Bone marrow (tissue), 2 donors: ENCODE measurements at places on chromosomes 16 and 17.
A peak's percentile ranks its signal among the peaks of the same experiment; 100 is the strongest.

DNA sequence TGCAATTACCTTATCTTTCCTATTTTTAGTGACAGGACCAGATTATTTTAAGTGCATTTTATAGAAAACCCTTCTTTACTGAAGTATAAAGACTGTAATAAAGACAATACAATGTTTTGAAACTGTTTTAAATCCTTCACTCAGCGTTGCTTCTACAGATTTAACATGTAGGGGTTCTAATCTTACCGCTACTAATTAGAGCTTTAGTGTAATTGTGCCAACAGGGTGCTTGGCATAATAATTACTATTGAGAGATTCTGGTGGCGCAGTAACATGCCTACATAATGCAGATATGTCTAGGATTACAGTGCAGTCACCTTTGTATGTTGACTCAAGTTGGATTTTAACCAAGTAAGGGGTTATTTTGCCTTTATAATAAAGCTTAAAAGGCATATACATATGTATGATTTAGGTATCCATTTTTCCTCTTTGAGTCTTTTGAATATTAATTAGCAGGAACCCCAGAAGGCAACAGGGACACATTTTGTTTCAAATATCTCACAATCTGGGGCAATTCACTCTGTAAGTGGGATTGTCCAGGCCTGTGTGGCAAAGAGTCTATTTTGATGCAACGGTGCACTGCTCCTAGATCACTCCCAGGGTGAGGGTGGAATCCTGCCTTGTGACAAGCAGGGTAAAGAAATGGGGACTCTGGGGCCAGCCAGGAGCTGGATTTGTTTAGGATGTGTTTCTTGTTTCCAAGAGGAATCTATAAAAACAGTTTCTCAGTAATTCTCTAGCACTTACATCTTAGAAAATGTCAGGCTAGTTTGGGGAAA lies 604.7 kb upstream of the SALL1 start:
- no peak for DNase-seq

DNA sequence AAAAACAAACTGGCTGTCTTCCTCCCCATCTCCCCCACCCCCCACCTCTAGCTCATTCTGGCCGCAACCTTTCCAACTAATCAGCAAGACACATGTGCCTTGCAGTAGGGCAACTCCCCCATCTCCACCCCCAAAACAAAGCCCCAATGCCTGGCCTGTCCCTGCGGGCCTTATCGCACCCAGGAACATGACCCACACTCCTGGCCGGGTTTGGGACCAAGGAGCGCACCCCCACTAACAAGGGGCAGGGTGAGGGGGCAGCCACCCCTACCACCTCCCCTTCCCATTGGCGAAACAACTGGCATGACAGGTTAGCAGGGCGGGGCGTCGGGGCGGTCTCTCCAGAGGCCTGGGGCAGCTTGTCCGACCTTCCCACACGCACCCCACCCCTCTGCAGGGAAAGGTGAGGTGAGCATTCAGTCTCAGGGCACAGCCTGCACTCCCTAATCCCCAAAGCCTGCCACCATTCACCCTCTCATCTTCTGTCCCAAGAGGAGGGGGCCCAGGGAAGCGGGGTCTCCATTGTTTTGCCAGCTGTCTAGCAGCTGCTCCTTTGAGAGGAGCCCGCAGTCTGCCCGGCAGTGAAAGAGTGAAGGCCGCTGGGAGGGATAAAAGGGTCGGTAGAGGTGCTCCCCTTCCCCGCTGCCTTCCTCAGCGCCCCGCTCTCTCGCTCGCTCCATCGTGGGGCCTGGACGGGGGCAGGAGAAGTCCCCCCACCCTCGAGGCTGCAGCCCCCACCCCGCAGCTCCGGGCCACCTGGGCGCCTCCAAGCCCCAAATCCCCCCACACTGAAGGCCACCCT lies 765 bp downstream of the MYO18A start:
- DNase-seq = no peak

- DNase-seq = no peak
Observed at GRCh38 chr16:72044296-72044695, 10.0 kb upstream of the HP start.

DNA sequence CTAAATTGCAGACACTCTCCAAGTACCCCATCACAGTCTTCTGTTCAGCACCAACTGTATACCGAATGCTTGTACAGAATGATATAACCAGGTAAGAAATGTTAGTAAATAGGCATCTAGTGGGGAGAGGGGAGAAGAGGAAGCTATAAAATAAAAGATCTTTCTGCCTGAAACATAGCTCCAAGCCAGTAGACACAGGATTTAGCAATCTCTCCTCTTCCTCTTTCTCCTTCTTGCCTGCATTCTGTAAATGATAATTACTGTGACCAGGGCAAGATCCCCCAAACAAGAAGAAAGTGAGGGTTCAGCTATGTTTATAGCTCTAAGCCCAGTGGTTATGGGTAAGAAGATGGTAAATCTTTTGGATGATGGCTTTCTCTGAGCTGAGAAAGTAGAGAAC lies 17.9 kb downstream of the ACSM3 start:
- no peak for DNase-seq

DNA sequence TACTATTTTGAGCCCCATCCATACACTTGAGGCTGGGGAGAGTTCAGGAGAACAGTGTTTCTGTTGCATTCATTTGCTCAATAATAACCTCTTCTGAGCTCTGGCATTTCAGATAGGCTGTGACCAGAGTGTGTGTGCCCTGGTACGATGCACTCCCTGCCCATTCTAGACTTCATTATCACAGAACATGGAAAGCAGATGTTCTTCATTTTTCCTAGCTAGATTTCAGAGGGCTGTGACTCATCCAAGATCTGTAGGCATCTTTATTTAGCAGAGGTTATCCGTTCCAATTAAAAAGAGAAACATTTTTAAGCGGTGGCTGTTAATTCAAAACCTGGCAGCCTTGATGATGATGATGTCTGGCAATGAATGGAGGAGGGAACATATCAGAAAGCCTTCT lies 228.8 kb upstream of the EEF2KMT start:
- no peak for DNase-seq

DNA sequence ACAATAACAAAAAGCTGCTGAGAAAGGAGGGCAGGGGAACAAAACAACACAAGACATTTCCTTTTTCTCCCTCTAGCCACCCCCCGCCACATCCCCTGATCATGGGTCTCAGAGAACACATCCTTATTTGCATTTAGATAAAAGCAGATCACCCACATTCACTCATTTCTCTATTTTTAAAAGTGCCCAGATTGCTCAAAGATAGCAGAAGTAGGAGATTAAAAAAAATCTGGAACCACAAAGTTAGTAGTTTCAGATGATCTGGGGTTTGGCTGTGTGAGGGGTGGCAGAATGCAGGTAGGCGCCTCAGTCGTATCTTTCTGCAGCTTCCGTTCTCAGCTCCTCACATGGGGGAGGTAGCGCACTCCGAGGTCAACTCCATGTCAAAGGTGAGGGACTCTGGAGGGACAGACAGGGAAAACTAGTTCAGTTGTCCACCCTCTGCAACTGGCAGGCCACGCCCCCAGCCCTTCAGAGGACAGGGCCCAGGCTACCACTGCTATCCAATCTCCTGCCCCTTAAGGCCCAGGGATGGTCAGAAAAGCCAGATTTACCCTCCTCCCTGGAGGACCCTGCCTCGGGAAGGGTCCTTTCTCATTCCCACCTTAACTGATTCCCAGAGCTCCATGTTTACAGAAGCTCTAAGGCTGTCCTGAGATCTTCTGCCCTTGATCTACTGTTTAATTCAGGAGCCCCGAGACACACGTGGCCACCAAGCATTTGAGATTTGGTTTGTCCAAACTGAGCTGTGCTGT lies 27.3 kb downstream of the STAT5A start:
- no peak for DNase-seq

DNA sequence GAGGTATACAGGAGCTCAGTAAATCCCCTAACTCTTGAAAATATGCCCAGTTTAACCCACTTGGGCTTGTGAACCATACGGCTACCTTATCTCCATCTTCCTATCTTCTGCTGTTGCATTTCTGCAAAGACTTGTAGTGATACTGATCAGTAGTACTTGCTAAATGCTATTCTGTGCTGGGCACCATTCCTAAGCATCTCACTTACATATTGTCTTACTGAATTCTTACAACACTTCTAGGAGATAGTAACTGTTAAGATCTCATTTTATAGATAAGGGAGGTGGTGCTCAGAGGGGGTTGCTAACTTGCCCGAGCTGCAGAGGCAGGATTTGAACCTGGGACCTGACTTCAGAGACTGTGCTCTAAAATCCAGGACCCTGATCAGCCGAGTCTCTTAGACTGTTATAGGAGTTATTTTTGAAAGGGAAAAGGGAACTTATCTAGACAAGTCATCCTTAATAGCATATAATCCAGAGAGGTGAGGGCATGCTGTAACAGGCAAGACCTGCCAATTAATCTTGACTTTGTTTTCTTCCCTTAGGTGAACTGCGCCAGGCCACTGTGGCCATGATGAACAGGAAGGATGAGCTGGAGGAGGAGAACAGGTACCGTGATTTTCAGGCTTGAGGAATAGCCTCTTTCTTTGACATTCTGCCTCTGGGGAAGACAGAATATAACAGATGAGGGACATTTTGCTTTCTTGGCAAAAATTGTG lies 149.7 kb downstream of the SNX29 start:
- no peak for DNase-seq

DNA sequence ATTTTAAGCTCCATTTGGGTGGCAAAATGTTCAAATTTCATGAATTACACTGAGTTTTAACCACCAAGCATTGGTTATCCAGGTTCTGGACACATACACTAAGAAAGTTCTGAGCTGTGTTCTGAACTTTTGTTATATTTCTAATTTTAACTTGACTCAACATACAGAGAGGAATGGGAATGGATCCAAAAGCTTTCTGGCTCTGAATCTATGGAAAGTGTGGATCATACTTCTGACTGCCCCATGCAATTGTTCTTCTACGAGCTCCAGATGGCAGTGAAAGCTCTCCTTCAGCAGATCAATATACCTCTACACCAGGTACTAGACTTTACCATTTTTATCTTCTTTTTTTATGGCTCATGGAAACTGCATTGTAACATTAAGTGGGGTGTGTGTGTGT lies 113.0 kb upstream of the NOG start:
- DNase-seq = no peak

DNA sequence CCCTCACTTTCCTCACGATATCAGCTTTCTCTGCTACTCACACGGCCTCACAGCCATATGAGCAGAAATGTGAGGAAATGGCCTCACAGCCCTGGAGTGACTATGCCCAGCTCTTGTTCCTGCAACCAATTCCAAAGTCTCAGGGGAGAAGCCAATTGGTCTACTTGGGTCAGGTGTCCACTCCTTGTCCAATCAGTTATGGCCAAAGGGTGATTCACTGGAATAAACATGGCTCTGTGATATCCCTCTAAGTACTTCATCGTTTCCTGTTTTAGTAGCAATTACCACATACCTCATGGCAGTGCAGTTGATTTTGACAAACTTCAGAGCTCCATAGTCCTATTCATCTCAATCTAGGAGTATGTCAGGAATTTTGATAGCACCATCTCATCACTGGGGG lies 195.4 kb downstream of the KATNIP start:
- no peak for DNase-seq

DNA sequence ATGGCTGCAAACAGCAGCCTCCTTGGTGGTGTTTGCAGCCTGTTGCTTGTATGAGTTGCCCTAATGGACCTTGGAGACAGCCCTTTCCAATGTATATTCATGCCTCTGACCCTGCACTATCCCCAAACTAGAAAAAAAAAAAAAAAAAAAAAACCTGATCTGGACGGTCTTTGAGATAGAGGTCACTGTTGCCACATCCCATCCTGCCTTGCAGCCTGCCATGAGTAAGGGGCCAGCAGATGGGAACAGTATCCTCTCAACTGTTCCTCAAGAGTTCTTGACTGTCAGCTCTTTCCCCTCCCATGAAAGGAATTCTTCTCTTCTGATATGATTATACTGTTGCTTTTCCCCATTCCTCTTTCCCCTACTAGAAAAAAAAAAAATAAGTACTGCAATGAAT lies 152.4 kb downstream of the SSH2 start:
- DNase-seq = no peak

GRCh38 chr17:82231312-82231561 lies 2.4 kb downstream of the SLC16A3 start:
- DNase-seq = no peak

DNA sequence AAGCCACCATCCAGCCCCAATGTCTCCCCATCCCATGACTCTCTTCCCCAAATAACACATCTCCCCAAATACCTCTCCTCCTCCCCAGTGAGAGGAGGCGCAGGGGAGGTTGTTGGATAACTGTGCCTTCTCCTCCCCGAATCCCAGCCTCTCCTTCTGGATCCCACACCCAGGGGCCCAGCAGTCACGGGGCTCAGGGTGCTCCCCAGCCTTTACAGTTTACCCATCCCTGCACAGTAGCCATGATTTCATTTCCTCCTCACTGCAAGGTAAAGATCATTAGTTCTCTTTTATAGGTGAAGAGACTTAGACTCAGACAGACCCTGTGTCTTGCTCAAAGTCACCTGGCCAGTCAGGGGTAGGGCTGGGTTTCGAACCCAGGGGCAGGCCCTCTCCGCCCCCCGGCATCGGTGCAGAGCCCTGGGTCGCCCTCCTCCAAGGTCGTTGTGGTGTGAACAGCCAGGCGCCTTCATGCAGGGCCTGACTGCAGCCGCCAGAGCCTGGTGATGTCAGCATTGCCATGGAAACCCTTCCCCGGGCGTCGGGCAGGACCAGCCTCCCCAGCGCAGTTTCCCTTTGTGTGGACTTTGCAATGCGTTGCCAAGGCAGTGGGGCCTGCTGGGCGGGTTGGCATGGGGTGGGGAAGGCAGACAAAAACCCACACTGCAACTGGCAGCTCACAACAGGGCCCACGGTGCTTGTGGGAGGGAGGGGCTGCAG lies 53.3 kb upstream of the TOB1 start:
- DNase-seq = peak; percentile 24

DNA sequence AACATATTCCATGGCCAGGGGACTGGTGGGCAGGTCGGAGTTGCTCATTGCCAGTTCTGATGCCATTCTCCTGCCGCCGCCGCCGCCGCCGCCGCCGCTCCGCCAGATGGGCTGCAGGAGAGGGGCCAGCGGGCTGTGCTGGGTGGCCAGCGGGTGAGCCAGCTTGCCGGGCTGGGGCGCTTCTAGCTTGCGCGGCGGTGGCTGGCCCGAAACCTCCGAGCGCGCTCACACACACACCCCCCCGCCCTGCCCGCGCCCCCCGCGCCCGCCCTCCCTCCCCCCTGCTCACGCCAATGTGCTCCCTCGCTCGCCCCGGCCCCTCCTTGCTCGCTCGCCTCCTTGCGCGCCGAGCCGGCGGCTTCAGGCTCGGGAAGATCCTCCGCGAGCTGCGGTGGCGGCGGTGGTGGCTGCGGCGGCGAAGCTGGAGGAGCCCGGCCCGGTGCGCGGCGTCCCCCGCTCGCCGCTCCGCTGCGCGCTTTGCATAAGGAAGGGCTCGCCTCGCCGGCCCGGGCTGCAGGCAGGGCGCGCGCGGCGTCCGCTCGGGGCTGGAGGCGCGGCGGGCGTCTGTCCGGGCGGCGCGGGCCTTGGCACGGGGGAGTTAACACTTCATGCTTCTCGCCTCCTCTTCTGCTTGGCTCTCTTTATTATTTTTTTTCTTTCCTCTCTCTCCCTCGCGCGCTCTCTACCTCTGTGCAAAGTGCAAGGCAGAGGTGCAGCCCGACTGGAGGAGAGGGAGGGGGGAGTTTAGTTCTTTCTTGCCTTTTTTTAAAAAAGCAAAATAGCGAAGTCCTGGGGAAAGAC lies 500 bp downstream of the MAF start:
- DNase-seq = peak; percentile 60

- DNase-seq = no peak
Observed at GRCh38 chr17:80503031-80503430, 26.6 kb upstream of the NPTX1 start.

- DNase-seq = no peak
Observed at GRCh38 chr16:83771306-83771942, 36.4 kb upstream of the HSBP1 start.
